ENCODE measurements at places on chromosomes 2 and 18. TPM values are rescaled to one million over a fixed set of nuclear protein-coding genes. Genes with fewer than 3 reads are reported as not detected.

IL36G gene
- total RNA-seq, result not detected

CTLA4 gene
- not detected for total RNA-seq

IL1RL1 gene
- total RNA-seq, result 31.0 TPM

DUSP11 gene
- total RNA-seq, result 31.4 TPM

CYBRD1 gene
- total RNA-seq, result 26.0 TPM

PDE1A gene
- 1.7 TPM for total RNA-seq

CAVIN2 gene
- total RNA-seq, result 335 TPM

LIPG gene
- total RNA-seq, result 80.9 TPM

FEV gene
- not detected for total RNA-seq

GNLY gene
- not detected for total RNA-seq

FKBP7 gene
- total RNA-seq, result 21.3 TPM

PUS10 gene
- 7.8 TPM for total RNA-seq

LINC00305 gene
- total RNA-seq, result not detected

FKBP1B gene
- 10.1 TPM for total RNA-seq

TMEM163 gene
- total RNA-seq, result 0.67 TPM

NT5DC4 gene
- not detected for total RNA-seq

MEP1B gene
- total RNA-seq, result not detected

WNT10A gene
- total RNA-seq, result not detected

TCF23 gene
- total RNA-seq, result not detected

GYPC gene
- total RNA-seq, result 147 TPM

UGT1A9 gene
- total RNA-seq, result not detected
